ENCODE measurements at places on chromosomes 5 and 9. TPM values are rescaled to one million over a fixed set of nuclear protein-coding genes. Genes with fewer than 3 reads are reported as not detected.

GRCh38 chr5:144377207-144377606 lies 206.5 kb downstream of the KCTD16 start:
- H3K36me3 ChIP-seq, result no peaks in the 10 kb centered on the region
- DNase-seq, result no peak
- H3K27ac ChIP-seq, result no peak overlapping the region
- no peak overlapping the region for H3K4me3 ChIP-seq
- no peaks in the 10 kb centered on the region for H3K4me1 ChIP-seq

- H3K27ac ChIP-seq, result no peak overlapping the region
- DNase-seq, result no peak
- no peaks in the 10 kb centered on the region for H3K36me3 ChIP-seq
- no peak overlapping the region for H3K4me3 ChIP-seq
These were observed 75.9 kb upstream of the DAB2 start for GRCh38 chr5:39500551-39501175.

DNA sequence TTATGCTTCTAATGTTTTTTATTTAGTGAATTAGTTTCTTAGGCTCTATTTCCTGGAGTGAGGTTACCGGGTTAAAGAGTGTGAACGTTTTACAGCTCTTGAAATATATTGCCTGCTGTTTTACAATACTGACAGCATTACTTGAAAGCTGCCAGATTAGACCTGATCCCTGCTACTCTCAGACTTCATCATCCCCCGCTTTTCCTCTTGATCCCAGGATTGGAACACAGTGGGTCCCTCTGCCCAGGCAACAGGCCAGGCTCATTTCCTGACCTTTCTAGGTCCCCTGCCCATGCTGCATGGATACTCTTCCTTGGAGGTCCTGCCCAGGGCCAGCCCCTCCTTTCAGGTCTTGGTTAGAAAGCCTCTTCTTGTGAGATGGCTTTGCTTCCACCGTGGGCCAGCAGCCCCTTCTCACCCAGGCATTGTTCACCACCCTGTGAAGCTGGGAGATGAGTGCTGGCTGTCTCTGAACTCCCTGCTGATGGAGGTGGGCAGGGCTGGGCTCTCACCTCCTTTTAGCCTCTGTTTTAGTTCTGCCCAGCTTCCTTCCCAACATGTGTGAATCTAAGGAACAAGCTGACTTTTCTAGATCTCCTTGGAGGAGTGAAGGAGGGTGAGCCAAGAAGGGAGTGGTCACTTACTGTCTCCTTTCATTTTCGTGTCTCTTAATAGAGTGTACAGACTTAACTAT lies 15.5 kb upstream of the FAM120AOS start:
- H3K27me3 ChIP-seq, result no peaks in the 10 kb centered on the region
- H3K36me3 ChIP-seq, result no peaks in the 10 kb centered on the region
- DNase-seq, result no peak
- no peak overlapping the region for H3K4me3 ChIP-seq
- peak overlapping the region; percentile 1 for H3K27ac ChIP-seq

DNA sequence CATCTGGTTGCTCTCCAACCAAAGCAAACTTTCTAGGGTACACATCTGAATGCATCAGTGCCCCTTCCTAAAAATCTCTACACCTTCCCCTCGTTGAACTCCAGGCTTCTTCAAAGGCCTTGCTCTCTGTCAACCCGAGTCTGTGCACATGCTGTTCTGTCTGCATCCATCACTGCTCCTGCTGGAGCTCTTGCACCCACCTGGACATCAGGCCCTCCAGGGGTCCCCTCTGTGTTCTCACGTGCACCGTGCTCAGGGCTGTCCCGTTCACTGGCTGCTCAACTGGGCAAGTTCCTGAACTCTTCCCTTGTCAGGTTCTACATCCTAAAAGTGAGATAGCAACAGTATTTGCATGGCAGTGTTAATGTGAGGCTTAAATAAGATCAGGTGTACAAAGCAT lies 62.7 kb upstream of the ANGPTL2 start:
- peaks cover 47% of the 10 kb centered on the region for H3K4me1 ChIP-seq
- DNase-seq, result no peak
- no peaks in the 10 kb centered on the region for H3K27me3 ChIP-seq
- H3K36me3 ChIP-seq, result no peaks in the 10 kb centered on the region
- H3K27ac ChIP-seq, result peak overlapping the region; percentile 92

DNA sequence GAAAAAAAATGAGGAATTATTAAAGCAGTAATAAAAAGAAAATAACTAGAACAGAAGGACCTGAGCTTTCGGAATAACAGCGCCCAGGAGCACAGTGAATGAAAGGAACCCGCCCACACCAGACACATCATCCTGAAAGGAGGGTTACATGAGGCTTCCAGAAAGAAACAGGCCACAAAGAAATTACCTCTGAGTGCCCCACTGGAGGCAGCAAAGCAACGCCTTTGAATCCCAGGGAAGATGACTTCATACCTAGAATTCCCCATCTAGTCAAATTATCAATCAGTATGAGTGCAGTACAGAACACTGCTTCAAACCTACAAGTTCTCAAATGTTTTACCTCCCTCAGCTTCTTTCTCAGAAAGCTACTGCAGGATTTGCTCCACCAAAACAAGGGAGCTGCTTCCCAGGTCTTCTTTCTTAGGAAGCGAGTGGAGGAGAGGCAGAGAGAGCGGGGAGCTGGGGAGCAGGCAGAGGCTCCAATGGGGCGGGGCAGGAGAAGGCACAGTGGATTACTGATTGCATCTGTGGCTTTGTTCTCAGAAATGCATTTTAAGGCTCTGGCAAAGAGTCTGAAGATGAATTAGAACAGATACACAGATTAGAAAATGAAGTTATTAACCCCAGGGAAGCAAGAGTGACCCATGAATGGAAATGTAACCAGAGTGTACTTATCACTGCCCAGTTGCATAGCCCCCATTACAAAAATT lies 87.1 kb downstream of the SEMA4D start:
- no peak overlapping the region for H3K4me3 ChIP-seq
- no peaks in the 10 kb centered on the region for H3K4me1 ChIP-seq
- H3K27ac ChIP-seq, result no peak overlapping the region
- no peaks in the 10 kb centered on the region for H3K27me3 ChIP-seq

GRCh38 chr5:31815376-31815775 lies 176.4 kb downstream of the PDZD2 start:
- H3K4me3 ChIP-seq, result no peak overlapping the region
- no peak for DNase-seq
- H3K36me3 ChIP-seq, result no peaks in the 10 kb centered on the region
- no peaks in the 10 kb centered on the region for H3K27me3 ChIP-seq
- peaks cover 9% of the 10 kb centered on the region for H3K4me1 ChIP-seq

DNA sequence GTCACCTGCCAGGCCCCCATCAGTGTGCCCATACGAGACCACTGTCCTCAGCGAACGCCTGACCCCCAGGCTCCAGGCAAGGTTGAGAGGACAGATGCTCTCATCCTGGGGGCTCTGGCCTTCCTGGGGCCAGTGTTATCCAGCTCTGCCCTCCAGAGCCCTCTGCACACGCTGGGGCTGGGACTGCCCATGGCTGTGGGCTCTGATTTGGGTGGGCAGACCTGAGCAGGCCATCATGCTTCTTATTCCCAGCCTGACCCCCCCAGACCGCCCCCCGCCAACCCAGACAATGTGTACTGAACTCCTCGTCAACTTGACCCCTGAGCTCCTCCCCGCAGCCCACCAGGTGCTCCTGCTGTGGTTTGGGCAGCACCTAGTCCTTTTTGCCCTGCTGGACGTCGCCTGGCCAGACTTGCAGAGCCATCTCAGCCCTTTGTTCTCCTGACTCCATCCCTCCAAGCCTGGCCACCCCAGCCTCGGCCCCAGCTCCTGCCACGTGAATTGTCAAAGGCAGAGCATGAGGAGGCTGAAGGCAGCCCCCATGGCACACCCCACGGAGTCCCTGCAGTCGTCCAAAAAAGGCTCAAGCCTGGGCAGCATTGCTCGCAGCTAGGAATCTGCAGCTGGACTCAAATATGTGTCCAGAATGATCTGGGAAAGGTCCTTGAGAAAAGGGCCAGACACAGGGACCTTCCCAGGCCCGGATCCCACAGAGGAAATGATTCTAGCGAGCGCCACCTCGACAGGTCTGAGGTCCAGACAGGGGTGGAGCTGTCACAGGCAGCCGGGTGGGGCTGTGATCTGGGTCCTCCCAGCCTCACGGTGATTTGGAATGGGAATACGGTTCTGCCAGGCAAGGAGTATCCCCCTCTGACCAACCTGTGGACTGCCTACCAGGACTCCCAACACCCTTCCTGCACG lies 87.0 kb downstream of the ADAMTS2 start:
- peak; percentile 53 for DNase-seq
- H3K4me1 ChIP-seq, result peaks cover 13% of the 10 kb centered on the region
- no peak overlapping the region for H3K4me3 ChIP-seq
- no peaks in the 10 kb centered on the region for H3K36me3 ChIP-seq
- peak overlapping the region; percentile 58 for H3K27ac ChIP-seq
- no peaks in the 10 kb centered on the region for H3K27me3 ChIP-seq

- no peaks in the 10 kb centered on the region for H3K36me3 ChIP-seq
- H3K27me3 ChIP-seq, result no peaks in the 10 kb centered on the region
These were observed 70.4 kb downstream of the ARHGEF37 start for GRCh38 chr5:149651686-149652085.

DNA sequence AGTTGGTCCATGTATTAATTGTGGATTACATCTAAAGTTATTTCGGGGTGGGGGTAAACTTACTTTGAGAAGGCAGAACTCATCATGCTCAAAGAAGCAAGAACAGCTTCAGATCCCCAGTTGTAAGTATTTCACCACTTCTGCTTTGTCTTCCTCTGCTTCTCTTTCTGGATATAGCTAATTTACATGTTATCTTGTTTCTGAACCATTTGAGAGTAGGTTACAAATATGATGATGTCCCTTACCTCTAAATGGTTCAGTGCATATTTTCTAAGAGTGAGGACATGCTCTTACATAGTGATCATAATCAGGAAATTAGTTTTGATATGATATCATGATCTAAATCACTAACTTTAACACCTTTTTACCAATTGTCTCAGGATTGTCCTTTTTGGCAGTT lies 11.9 kb downstream of the TRIO start:
- H3K4me3 ChIP-seq, result no peak overlapping the region
- no peaks in the 10 kb centered on the region for H3K36me3 ChIP-seq
- H3K27ac ChIP-seq, result no peak overlapping the region
- H3K27me3 ChIP-seq, result no peaks in the 10 kb centered on the region

- no peak overlapping the region for H3K4me3 ChIP-seq
- no peaks in the 10 kb centered on the region for H3K36me3 ChIP-seq
- H3K27me3 ChIP-seq, result no peaks in the 10 kb centered on the region
- H3K4me1 ChIP-seq, result peaks cover 9% of the 10 kb centered on the region
These were observed 177.2 kb downstream of the GADD45G start for GRCh38 chr9:89781838-89782540.

GRCh38 chr9:114210136-114210535 lies 54.8 kb downstream of the COL27A1 start:
- H3K36me3 ChIP-seq, result peaks cover 7% of the 10 kb centered on the region
- H3K4me1 ChIP-seq, result peaks cover 27% of the 10 kb centered on the region
- H3K27ac ChIP-seq, result no peak overlapping the region
- no peak for DNase-seq

GRCh38 chr9:94945197-94946144 lies 219.0 kb downstream of the AOPEP start:
- H3K36me3 ChIP-seq, result no peaks in the 10 kb centered on the region
- H3K27ac ChIP-seq, result peak overlapping the region; percentile 63
- H3K4me3 ChIP-seq, result no peak overlapping the region
- no peaks in the 10 kb centered on the region for H3K27me3 ChIP-seq

DNA sequence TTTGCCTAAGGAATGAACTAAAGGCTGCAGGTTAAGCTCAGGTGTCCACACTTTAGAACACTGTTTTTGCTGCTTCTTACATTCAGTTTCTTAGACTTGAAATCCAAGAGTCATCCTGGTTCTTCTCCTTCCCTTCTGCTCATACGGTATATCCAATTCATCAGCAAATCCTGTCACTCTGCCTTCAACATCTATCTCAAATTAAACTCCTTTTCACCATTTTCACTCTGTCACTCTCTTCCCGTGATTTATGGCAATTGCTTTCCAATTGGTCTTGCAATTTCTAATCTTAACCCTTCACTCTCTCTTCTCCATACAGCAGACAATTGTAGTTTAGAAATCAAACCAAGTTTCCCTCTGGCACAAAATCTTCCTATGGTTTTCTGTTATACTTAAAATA lies 182.9 kb downstream of the MRPS30 start:
- H3K4me3 ChIP-seq, result no peak overlapping the region
- no peaks in the 10 kb centered on the region for H3K27me3 ChIP-seq
- no peaks in the 10 kb centered on the region for H3K4me1 ChIP-seq
- DNase-seq, result no peak

GRCh38 chr9:21811914-21812313 lies 9.5 kb downstream of the MTAP start:
- no peak overlapping the region for H3K27ac ChIP-seq
- peaks cover 38% of the 10 kb centered on the region for H3K36me3 ChIP-seq
- DNase-seq, result no peak
- no peaks in the 10 kb centered on the region for H3K27me3 ChIP-seq
- no peak overlapping the region for H3K4me3 ChIP-seq
- peaks cover 27% of the 10 kb centered on the region for H3K4me1 ChIP-seq

DNA sequence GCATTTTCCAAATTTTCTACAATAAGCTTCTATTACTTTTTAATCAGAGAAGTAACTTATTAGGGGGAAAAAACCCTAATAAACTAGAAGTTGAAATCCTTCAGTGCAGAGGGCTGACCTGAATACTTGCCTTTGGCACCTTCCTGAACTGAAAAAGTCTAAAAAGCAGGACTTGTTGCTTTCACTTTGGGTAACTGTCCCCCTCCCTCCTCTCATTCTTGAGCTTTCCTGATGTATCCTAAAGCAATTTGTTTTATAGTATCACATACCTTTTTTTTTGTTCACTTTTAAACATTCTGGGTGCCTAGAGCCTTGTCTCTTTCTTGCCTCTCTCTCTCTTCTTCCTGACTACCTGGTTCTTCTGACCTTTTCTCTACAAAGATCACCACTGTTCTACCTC lies 64.0 kb upstream of the ERBIN start:
- H3K4me1 ChIP-seq, result no peaks in the 10 kb centered on the region
- no peak overlapping the region for H3K27ac ChIP-seq
- no peaks in the 10 kb centered on the region for H3K27me3 ChIP-seq
- no peaks in the 10 kb centered on the region for H3K36me3 ChIP-seq
- no peak for DNase-seq

DNA sequence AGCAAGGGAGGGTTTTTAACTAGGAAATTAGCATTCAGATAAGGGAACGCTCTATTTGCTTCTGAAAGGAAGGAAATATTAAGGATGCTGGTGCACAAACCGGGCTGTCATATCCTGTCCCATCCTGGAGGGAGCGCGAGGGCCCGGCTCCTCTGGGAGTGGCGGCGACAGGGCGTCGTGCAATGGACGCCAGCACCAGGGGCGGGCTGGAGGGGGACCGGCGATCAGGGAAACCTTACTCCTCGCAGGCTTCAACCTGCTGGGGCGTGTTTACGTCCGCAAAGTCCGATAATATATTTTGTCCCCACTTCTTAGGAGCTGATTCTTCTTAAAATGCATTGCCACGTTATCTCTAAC lies 197.1 kb upstream of the TBCA start:
- H3K27me3 ChIP-seq, result peaks cover 45% of the 10 kb centered on the region
- no peak overlapping the region for H3K27ac ChIP-seq
- H3K4me3 ChIP-seq, result peak overlapping the region; percentile 39
- no peak for DNase-seq
- peaks cover 15% of the 10 kb centered on the region for H3K4me1 ChIP-seq
- no peaks in the 10 kb centered on the region for H3K36me3 ChIP-seq

TPRN gene
- 23.3 TPM for total RNA-seq

NEUROG1 gene
- not detected for total RNA-seq

HK3 gene
- total RNA-seq, result 0.16 TPM
